Bronchial epithelial cell (primary cell): ENCODE measurements at places on chromosomes 12 and 14. TPM values are rescaled to one million over a fixed set of nuclear protein-coding genes. Genes with fewer than 3 reads are reported as not detected.

DNA sequence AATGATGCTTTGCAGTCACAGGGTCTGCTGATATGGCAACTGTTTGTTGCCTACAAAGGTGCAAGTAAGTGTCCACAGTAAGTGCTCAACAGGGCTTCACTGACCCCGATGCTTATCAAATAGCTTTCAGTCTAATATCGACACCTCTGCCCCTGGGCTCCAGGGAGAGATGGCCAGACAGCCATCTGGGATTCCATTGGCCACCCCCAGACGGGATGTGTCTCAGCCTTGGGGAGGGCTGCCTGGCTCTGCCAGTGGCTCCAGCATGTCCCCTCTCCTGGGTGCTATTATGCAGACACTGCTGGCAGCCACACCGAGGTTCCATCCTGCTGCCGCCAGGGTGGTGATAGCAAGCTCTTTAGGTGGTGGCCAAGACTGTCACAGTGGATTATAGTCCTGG is 57.4 kb downstream of the DGLUCY start:
- DNase-seq = no peak

- DNase-seq = no peak
Measured at GRCh38 chr12:114884575-114884974, 200.6 kb upstream of the TBX3 start.

- no peak for DNase-seq
Measured at GRCh38 chr14:30143627-30144026, 216.0 kb upstream of the PRKD1 start.

DNA sequence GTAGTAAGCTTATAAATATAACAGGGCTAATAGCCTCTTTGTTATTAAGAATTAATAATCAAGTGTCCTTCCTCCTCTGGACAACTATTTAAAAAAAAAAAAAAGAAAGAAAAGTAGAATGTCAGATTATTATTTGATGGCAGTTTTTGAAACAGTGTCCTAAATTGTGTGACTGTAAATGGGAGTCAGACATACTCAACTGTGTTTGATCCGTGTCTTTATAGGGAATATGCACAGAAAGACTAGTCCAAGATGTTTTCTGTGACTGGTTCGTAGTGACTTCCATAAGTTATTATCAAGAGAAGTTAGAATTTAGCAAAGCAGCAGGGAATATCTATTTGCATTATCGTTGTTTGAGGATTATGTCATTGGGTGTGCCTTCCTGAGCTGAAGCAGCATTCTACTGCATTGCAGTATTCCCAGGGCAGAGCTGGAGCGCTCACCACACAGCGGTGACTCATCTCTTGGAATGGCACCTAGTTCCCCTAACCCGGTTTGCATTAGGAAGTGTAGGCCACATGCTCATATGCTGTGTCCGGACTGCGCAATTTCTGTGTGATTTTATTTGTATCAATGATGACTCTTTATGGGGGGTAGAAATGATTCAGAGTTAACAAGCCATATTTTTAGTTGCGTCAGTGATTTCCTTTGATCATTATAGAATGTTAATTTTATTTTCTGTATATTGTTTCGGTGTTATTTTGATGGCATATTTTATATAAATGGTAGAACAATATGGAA is 7.9 kb downstream of the DYNC1H1 start:
- peak; percentile 100 for DNase-seq

- DNase-seq = no peak
Measured at GRCh38 chr12:46722394-46723185, 103.2 kb downstream of the SLC38A4 start.

- DNase-seq = no peak
Measured at GRCh38 chr12:89707703-89708564, 704 bp downstream of the ATP2B1 start.

DNA sequence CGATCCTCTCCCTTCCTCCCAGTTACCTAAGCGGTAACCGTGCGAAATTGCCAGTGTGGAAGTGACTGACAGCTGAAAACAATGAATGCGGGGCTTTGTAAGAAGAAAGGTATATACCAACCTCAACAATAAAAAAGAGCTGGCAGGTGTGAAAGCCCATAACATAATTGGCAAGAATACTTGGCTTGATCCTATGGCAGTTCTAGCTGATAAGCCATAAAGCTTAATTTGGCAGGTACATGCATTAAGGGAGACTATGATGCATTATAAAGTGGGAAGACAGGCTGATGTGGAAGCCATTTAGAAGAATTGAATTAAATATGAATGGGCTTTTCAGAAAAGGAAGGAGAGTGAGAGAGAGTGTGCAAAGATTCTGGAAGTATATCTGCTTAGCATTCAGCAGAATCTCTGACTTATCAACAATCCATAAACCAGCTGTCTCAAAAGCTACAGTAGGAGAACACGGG is 71.3 kb downstream of the CRACR2A start:
- DNase-seq = no peak

KLRD1 gene
- total RNA-seq = 0.26 and 0.53 TPM in 2 replicates
